Upper lobe of right lung (tissue), 1 donor: ENCODE measurements at places on chromosomes 7 and 10.

DNA sequence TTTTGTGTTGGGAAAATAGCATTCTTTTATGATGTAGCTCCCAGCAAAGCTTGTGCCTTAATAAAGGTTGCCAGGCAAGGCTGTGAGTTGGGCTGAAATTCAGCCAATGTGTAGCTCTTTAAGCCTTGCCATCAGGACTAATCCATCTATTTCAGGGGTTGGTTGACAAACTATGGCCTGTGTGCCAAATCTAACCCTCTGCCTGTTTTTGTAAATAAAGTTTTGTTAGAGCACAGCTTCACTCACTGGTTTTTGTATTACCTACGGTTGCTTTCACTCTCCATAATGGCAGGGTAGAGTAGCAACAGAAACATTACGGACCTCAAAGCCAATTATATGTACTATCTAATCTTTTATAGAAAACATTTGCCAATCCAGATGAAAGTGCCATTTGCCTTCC lies 638.1 kb upstream of the POT1 start:
- no peak for DNase-seq

- peak; percentile 51 for DNase-seq
Observed at GRCh38 chr7:73976761-73977618, 51.0 kb upstream of the ELN start.

- DNase-seq, result no peak
Observed at GRCh38 chr7:47715631-47716068, 133.7 kb upstream of the TNS3 start.

DNA sequence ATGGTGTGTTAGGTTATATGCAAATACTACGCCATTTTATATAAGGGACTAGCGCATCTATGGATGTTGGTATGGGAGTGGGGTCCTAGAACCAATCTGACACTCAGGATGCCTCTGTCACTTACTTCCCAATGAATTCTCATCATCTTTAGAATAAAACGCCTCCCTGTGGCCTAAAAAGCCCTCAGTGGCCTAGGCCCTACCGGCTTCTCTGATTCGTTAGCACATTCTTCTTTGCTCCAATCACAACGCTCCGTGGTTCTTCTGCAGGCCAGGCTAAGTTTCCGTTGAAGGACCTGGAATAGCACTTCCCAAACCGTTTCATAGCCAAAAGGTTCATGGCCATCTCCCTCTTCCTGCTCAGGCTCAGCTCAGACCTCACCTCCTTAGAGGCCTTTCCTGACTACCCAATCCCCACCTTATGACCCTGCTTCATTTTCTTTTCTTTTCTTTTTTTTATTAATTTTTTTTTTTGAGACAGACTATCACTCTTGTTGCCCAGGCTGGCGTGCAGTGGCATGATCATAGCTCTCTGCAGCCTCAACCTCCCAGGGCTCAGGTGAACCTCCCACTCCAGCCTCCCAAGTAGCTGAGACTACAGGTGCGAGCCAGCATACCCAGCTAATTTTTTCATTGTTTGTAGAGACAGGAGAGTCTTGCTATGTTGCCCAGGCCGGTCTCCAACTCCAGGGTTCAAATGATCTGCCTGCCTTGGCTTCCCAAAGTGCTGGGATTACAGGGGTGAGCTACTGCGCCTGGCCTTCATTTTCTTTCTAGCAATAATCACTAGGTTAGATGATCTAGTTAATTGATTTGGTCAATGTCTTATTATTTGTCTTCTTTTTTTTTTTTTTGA lies 24.5 kb upstream of the YWHAG start:
- DNase-seq, result no peak

DNA sequence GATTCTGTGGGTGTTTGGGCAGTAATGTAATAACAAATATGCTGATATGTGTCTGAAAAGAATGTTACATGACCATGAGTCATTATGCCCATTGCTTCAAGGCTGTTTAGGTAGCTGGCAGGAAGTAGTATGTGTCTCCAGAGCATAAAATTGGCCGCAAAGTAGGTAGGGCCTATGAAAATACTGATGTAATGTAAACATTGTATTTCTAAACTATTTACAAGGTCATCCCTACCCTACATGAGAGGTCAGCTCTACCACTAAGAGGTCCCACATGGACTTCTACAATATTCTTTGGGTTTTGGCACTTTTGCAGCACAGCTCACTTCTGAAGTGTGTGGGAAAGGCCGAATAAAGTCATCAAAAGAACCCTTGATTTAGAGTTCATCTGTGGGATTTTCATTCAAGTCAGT lies 301.9 kb downstream of the AHR start:
- DNase-seq, result no peak

DNA sequence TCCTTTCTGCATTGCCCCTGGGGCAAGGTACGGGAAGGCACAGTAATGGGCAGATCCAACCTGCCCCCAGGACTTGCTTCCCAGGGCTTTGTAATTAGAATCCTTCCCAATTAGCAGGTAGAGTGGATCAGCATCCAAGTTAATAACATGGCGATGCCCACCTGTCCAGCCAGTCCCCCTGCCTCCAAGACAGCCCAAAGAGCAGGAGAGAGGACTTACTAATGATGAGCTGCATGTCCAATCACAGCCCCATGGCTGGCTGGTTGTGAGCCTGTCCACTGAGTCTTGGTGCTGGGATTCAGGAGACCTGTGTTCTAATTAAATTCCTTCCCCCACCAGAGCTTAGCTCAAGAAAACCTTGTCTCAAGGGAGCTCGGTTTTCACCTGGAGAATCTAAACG lies 49.0 kb downstream of the RPS24 start:
- DNase-seq, result no peak

- DNase-seq, result no peak
Observed at GRCh38 chr7:132276234-132276630, 300.0 kb downstream of the PLXNA4 start.

GRCh38 chr7:5557920-5558401 lies 134.3 kb upstream of the TNRC18 start:
- peak; percentile 89 for DNase-seq

GRCh38 chr10:110415809-110416208 lies 81.9 kb upstream of the DUSP5 start:
- no peak for DNase-seq

DNA sequence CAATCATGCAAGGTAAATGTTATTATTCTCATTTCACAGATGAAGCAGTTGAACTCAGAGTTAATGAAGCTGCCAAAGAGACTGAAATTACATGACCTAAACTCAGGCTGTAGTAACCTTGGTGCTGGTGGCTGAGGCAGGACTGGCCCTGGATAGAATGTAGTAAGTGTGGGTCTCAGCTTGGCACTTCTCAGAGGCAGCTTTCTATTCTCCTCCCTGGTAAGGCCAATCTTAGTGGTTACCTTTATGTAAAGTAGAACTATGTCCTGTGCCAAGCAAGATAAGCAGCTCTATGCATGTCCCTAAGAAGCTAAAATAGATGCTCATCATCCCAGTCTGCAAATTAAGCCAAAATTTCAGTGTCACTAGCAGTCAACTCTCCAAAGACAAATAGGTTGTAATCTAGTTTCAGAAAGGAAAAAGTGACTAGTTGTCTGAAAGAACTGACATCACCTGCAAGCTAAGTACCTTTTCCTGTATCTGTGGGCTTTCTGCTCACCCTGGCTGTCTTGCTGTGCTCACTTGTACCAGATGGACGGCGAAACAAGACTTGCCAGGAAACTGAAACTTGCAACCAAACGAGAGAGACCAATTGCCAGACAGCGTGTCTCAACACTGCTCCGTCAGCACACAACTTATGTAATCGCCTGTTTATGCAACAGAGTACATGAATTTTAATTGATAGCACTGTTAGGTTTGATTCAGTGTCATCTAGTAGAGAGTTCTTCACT lies 43.7 kb downstream of the CH25H start:
- no peak for DNase-seq

GRCh38 chr10:24240041-24240751 lies 31.3 kb downstream of the KIAA1217 start:
- no peak for DNase-seq
